ENCODE measurements at places on chromosomes 3 and 15.

DNA sequence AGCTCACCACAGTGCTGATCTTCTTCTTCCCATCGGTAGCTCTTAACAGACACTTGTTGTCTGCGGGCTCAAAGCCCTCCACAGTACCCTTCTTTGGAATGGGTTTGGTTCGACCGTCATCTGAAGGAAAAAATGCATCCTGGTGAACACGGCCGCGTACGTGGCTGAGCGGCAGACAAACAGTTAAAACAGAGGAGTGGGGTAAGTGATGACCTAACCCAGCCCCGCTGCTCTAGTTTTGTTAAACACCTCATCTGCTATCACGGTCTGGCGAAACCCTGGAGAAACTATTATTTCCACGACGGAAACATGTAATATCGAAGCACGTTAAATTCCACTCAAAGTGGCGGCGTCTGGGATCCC, 725 bp downstream of the SRP14 start:
- peak; percentile 18 for DNase-seq

DNA sequence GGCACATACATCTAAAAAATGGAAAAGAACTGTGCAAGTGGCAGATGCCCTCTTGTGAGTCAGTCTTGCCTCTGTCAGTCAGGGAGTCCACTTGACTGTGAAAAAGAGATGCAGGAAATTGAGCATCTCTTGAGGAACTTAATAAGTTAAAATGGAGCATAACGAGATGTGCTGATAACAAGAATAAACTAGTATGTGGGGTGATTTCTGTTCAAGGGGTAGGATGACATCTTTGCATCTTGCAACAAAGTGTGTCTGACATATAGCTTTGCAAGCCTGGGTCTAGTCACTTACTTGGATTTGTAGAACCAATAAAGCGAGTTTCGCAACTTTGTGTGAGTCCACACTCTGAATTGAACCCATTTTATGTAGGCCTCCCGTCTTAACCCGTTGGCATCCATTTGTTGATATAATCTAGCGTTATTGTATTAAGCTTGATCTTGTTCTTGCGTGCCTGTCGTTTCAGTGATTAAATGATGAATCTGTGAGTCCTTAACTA, 2.2 kb downstream of the USP3 start:
- DNase-seq = no peak

DNA sequence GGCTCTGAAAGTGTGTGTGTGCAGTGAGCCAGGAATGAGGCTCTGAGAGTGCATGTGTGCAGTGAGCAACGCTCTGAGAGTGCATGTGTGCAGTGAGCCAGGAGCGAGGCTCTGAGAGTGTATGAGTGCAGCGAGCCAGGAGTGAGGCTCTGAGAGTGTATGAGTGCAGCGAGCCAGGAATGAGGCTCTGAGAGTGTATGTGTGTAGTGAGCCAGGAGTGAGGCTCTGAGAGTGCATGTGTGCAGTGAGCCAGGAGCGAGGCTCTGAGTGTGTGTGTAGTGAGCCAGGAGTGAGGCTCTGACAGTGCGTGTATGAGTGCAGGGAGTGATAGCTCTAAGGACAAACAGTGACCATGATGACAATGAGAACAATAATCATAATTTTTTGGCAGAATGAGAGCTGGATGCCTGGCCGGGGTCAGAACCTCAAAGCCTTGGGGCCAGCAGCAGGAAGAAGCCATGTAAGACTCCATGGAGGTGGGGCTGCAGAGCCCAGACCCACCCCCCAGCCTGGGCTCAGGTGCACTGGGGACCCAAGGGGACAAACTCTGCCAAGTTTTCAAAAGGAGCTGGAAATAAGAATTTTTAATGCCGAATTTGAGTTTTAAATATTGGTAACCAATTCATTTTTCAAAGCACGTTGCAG, 85.7 kb upstream of the PRR20G start:
- DNase-seq = no peak

GRCh38 chr3:44989636-44990373, 13.8 kb downstream of the EXOSC7 start:
- no peak for DNase-seq

- DNase-seq = no peak
Observed at GRCh38 chr3:133693821-133694220, 32.1 kb upstream of the TOPBP1 start.

- no peak for DNase-seq
Observed at GRCh38 chr3:197337214-197337613, 38.8 kb upstream of the DLG1 start.
